ENCODE measurements at places on chromosomes 7 and 10. TPM values are rescaled to one million over a fixed set of nuclear protein-coding genes. Genes with fewer than 3 reads are reported as not detected.

DNA sequence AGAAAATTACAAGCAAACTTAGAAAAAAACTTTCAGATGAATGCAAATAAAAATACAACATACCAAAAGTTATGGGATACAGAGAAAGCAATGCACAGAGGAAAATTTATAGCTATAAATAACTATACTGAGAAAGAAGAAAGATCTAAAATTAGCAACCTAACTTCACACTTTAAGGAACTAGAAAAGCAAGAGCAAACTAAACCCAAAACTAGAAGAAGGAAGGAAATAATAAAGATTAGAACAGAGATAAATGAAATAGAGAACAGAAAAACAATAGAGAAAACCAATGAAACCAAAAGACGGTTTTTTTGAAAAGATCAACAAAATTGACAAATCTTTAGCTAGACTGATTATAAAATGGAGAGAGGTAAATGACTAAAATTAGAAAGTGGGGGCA lies 9.6 kb upstream of the STRA8 start:
- no peaks in the 10 kb centered on the region for H3K36me3 ChIP-seq
- DNase-seq: no peak
- no peaks in the 10 kb centered on the region for H3K27me3 ChIP-seq
- no peak overlapping the region for H3K27ac ChIP-seq
- no peaks in the 10 kb centered on the region for H3K4me1 ChIP-seq

- no peaks in the 10 kb centered on the region for H3K36me3 ChIP-seq
- H3K4me1 ChIP-seq: no peaks in the 10 kb centered on the region
- DNase-seq: no peak
- no peak overlapping the region for H3K4me3 ChIP-seq
Measured at GRCh38 chr10:88062798-88063472, 199.5 kb downstream of the PTEN start.

- no peaks in the 10 kb centered on the region for H3K36me3 ChIP-seq
- H3K27ac ChIP-seq: no peak overlapping the region
- no peaks in the 10 kb centered on the region for H3K4me1 ChIP-seq
- no peak overlapping the region for H3K4me3 ChIP-seq
- no peaks in the 10 kb centered on the region for H3K27me3 ChIP-seq
Measured at GRCh38 chr7:154503962-154504550, 451.9 kb downstream of the DPP6 start.

DNA sequence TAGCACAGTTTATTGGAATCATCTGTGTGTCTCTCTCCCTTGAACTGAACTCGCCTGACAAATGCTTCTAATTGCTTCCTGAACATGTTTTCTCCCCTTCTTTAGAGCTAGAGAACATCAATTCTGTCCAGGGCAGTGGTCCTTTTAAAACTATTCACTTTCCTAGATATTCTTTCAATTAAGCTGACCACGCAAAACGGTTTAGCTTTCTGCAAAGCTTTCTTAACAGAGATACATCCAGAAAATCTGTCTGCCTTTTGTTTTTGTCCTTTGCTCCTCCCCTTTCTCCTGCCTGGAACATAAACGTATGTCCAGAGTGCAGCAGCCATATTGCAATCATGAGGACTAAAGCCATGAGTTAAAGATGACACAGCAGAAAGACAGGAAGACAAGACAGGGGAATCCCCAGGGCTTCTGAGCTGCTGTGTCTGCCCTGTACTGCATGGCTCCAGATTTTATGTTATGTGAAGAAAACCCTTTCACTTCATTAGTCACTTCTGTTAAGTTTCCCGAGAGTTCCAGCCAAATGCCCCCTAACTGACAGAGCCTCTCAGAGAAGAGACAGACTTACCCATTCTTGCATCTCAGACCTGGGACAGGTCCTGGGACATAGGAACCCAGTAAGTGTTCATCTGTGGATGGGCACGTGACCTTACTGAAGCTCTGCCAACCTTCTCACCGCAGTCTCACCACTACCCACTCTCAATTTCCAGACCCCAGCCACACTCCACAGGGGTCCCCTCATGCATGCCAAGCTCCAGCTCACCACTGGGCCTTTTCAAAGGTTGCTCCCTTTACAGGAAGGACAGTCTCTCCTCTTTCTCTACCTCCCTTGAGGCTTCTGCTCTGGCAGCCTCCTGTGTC lies 35.0 kb upstream of the CPXM2 start:
- H3K4me3 ChIP-seq: no peak overlapping the region
- no peaks in the 10 kb centered on the region for H3K4me1 ChIP-seq
- peaks cover 5% of the 10 kb centered on the region for H3K27me3 ChIP-seq
- no peak for DNase-seq
- no peak overlapping the region for H3K27ac ChIP-seq
- H3K36me3 ChIP-seq: no peaks in the 10 kb centered on the region

The TMEM273 gene
- 5.4 TPM for total RNA-seq

- H3K27me3 ChIP-seq: peaks cover 10% of the 10 kb centered on the region
- DNase-seq: peak; percentile 46
- H3K27ac ChIP-seq: no peak within 1 kb of the TSS
- H3K36me3 ChIP-seq: no peaks in the 10 kb centered on the region
- peaks cover 10% of the 10 kb centered on the region for H3K4me1 ChIP-seq
- H3K4me3 ChIP-seq: peak within 1 kb of the TSS; percentile 14
Measured at GRCh38 chr10:126387931-126388911, at the start of gene ADAM12. Gene ADAM12, minus strand, starts transcription at chr10:126388477. Its CDS starts 332 bp downstream, at chr10:126388145.

DNA sequence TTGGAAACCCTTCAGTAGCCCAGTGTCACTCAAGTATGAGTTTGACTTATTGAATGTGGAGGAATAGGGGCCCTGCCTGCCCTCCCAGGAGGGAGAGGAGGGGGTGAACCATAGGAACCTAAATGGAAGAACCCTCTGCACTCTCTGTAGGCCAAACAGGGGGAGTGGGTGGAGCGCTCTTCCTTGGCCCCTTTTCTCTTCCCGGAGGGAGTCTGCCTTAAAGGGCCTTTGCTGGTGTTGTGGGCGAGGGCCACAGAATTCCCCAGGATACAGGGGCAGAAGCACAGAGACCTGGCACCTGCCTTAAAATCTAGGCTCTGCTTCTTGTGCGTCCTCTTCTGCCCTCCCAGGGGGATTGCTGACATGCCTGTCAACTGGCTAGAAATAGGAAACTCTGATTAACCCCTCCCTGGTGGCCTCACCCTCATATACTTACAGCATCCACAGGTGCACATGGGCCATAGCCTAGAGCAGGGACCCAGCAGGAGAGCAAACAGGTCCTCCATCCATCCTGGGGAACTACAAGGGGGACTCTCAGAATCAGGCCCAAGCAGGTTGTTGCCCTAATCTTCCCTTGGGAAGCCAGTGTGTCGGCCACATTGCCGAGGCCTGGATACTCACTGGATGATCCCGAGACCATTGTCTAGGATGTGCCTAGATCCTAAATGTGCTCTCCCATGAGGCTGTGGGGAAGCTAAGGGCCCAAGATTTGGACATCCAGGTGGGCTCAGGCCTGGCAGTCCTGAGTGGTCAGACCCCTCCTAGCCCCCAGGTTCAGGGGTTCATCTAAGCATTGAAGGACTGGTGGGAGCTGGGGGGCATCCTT lies 3.4 kb downstream of the TRIM8 start:
- no peak overlapping the region for H3K4me3 ChIP-seq
- no peak overlapping the region for H3K27ac ChIP-seq
- DNase-seq: no peak
- H3K27me3 ChIP-seq: no peaks in the 10 kb centered on the region
- H3K36me3 ChIP-seq: no peaks in the 10 kb centered on the region

GRCh38 chr7:67406976-67407375 lies 410.3 kb downstream of the TYW1 start:
- no peaks in the 10 kb centered on the region for H3K4me1 ChIP-seq
- no peak overlapping the region for H3K4me3 ChIP-seq
- no peak overlapping the region for H3K27ac ChIP-seq
- H3K36me3 ChIP-seq: no peaks in the 10 kb centered on the region

- no peaks in the 10 kb centered on the region for H3K36me3 ChIP-seq
- H3K4me1 ChIP-seq: peaks cover 29% of the 10 kb centered on the region
- H3K27me3 ChIP-seq: peaks cover 45% of the 10 kb centered on the region
- H3K27ac ChIP-seq: peak overlapping the region; percentile 81
- peak overlapping the region; percentile 56 for H3K4me3 ChIP-seq
- peak; percentile 93 for DNase-seq
Measured at GRCh38 chr10:8053446-8054243, 843 bp upstream of the GATA3 start.

- H3K27ac ChIP-seq: no peak overlapping the region
- H3K4me1 ChIP-seq: no peaks in the 10 kb centered on the region
- no peak overlapping the region for H3K4me3 ChIP-seq
Measured at GRCh38 chr10:84583501-84583900, 255.1 kb downstream of the CCSER2 start.

- no peak overlapping the region for H3K4me3 ChIP-seq
- no peaks in the 10 kb centered on the region for H3K27me3 ChIP-seq
- H3K4me1 ChIP-seq: no peaks in the 10 kb centered on the region
- peak overlapping the region; percentile 79 for H3K27ac ChIP-seq
- H3K36me3 ChIP-seq: no peaks in the 10 kb centered on the region
Measured at GRCh38 chr10:30188101-30188500, 128.7 kb upstream of the JCAD start.

- no peak overlapping the region for H3K4me3 ChIP-seq
- no peak overlapping the region for H3K27ac ChIP-seq
- no peaks in the 10 kb centered on the region for H3K27me3 ChIP-seq
- no peaks in the 10 kb centered on the region for H3K36me3 ChIP-seq
- H3K4me1 ChIP-seq: peaks cover 24% of the 10 kb centered on the region
Measured at GRCh38 chr10:14737808-14738545, 36.7 kb downstream of the FAM107B start.

DNA sequence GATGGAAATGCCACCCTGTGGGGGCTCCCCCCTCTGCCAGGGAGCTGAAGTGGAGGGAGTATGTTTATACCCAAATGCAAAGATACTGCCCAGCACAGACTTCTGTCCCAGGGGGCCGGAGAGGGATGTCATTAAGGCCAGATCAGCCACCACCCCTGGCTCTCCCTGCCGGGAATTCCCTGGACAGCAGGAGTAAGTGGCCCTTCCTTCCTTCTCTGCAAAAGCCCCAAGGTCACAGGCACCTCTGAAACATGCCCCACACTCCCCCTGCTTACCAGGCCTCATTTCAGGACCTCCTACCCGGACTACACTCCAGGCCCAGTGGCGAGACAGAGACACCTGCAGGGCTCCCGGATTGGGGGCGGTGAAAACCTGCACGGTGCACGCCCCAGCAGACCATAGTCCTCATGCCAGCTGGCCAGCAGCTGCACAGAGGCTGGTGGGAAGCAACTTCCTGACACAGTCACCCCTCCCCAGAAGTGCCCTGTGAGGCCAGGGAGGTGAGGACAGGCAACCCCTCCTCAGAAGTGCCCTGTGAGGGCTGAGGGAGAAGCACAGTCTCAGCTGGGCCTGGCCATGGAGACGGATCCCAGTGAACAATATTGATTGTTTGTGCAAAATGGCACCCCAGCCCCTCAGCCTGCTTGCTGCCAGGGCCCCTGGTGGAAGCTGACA lies 33.0 kb upstream of the RET start:
- DNase-seq: no peak
- no peak overlapping the region for H3K4me3 ChIP-seq
- no peaks in the 10 kb centered on the region for H3K4me1 ChIP-seq
- H3K27me3 ChIP-seq: no peaks in the 10 kb centered on the region
- no peak overlapping the region for H3K27ac ChIP-seq

The PRSS2 gene
- total RNA-seq: not detected

DNA sequence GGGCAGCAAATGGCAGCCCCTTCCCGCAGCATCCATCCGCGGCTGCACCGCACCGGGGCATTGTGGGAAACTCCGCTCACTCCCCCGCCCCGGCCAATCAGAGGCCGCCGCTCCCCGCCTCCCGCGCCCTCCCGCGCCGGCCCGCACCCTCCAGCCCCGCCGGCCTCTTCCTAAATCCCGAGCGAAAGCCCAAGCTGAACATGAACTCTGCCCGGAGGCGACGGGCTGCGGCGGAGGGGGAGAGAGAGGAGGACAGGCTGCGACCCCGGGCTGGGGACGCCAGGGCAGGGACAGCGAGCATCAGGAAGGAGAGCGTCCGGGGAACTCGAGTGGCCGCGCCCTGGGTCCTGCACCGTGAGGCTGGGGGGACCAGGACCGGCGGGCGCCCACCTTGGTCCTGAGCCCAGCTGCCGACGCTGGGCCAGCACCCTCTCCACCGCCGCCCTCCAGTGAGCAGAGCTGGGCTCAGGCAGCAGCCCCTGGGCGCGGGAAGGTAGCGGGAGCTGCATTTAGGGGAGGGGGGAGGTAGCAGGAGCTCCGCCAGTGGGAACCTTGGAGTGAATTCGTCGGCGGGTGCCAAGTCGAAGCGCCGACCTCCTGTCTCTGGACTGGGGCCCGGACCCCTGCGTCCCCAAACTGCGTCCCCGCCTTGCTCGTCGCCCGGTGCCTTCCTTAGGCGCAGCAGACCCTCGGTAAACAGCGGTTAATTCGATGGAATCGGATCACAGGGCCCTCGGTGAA lies at the start of gene DGKI:
DGKI (minus strand) TSS at position 148 of the 741 bp plus-strand sequence.
- H3K4me3 ChIP-seq: no peak within 1 kb of the TSS

- no peak overlapping the region for H3K4me3 ChIP-seq
- no peak overlapping the region for H3K27ac ChIP-seq
- no peaks in the 10 kb centered on the region for H3K4me1 ChIP-seq
- DNase-seq: no peak
- H3K27me3 ChIP-seq: no peaks in the 10 kb centered on the region
Measured at GRCh38 chr7:148735141-148735540, 36.4 kb downstream of the CUL1 start.

The UPF2 gene
- 9.6 TPM for total RNA-seq

DNA sequence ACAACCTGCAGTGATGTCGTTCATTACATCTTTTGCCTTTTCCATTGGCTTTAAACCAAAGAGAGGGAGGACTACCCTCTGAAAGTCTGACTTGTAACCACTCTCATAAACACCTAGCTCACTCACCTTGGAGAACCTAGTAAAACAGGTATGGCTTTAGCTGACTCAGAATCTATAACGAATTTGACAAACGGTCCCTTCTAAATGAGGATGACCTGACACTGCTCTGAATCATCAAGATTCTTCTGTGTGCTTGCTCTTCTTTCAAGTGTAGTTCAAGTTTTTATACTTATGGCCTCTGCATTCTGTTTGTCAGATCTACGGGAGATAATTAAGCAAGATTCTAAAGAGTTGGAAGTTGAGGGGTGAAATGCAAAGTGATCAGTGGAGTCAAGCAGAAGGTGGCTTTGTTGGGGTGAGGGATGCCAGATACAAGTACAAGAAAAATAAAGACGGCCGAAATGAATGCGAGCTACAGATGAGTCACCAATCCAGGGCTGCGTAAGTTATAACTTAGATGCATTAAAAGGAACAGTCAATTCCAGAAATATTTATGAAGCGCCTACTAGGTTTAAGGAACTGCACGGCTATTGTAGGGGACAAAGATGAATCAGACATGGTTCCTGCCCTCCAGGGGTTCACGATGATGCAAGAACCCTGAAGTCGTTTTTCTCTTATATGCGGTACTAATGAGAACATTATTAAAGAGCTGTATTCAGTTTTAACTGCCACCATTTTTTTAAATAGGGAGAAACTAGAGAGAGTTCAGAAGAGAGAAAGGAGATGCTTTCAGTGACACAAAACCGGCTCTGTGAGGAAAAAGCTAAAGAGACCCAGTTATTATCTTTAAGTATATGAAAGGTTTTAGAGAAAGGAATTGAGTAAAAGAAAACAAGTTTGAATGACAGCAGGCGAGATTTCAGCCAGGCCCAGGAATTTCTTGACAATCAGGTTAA lies 6.5 kb downstream of the HIPK2 start:
- no peaks in the 10 kb centered on the region for H3K36me3 ChIP-seq
- peak overlapping the region; percentile 63 for H3K27ac ChIP-seq
- no peaks in the 10 kb centered on the region for H3K27me3 ChIP-seq
- no peak for DNase-seq
- no peak overlapping the region for H3K4me3 ChIP-seq

The HIPK2 gene
- total RNA-seq: 36.3 TPM

GRCh38 chr7:110918949-110919548 lies 171.9 kb upstream of the LRRN3 start:
- no peak overlapping the region for H3K4me3 ChIP-seq
- no peaks in the 10 kb centered on the region for H3K27me3 ChIP-seq
- no peaks in the 10 kb centered on the region for H3K36me3 ChIP-seq
- peaks cover 19% of the 10 kb centered on the region for H3K4me1 ChIP-seq
- no peak overlapping the region for H3K27ac ChIP-seq
